Choroid plexus epithelial cell (primary cell): ENCODE measurements at places on chromosomes 1 and 21.
A peak's percentile ranks its signal among the peaks of the same experiment; 100 is the strongest.

DNA sequence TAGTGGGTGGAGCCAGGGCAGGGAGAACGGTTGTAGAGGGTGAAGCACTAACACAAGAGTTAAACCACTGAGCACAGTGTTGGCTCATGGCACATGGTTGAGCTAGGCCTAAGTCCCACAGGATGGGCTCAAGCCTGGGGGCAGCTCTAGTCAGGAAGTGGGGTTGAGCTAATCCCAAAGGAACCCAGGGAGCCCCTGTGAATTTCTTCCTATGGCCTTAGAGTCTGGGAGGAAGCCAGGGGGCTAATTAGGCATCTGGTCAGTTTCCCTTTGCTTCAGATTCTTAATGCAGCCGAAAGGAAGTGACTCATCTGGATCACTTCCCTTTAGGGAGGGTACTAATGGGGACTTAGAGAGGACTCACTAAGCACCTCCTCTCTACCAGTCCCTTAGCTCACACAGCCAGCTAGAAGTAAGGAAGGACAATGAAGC lies 10.1 kb downstream of the CFAP45 start:
- peak; percentile 85 for DNase-seq

DNA sequence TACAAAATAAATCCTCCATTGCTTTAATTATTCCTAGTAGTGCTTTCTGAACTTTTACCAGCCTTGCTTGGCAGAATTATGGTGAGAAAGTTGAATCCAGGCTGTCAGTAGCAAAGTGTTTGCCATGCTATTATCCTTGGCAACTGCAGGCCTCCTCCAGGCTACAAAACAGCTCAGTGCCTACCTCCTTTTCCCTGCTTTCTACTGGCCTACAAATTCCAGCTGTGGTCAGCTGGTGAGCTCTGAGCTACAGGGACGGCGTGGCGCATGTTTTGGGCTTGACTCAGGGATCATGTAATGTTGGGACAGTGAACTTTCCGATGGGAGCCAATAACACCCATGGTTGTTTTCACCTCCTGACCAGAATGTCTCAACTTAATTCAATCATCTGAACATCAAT lies 456.1 kb upstream of the ADAMTS5 start:
- DNase-seq = peak; percentile 95

DNA sequence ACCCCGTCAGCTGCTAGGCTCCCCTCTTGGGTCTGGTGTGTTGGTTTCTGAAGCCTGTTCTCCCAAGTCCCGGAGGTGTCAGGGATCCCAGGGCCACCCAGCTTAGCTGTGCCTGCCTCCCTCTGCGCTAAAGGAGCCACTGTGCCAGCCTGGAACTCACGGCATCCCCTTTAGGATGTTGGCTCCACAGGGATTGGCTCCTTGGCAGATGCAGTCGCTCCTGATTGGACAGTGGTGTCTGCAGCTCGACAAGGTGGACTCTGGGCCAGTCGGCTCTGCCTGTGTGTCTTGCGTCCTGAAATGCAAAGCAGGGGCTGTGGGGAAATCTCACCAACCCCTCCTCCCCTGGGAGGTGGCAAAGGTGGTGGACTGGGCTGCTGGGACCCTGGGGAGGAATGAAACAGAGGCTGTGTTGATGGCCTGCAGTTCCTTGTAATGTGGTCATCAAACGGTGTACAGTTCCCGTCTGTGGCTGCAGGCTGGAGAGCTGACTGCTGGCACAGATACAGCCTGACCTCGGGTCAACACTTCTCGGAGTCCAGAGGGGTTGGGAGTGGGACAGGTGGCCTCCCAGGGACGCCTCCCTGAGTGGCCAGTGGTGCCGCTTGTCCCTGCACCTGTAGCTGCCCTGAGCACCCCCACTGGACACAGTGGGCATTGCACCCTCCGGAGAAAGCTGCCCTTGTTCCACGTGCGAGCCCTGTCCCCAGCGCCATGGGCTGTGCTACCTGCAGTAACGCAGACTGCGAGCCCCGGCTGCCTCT lies 11.5 kb upstream of the KCNAB2 start:
- DNase-seq = peak; percentile 47

DNA sequence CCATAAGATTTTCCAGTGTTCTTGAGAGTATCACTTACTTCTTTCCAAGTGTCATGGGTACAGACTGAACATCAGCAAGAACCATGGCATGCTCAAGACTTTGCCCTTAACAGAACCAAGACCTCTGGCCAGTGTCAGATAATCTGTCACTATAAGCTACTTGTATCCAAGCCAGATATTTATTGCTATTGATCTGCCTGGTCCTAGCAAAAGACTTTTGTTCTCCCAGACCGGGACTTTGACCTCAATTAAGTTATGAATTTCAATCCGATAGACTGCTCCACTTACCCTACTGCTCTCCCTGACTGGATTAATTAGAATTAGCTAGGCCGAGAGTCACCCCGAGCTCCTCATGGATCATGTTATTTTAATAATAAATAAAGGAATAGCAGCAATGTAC lies 129.6 kb downstream of the ACBD6 start:
- DNase-seq = no peak

DNA sequence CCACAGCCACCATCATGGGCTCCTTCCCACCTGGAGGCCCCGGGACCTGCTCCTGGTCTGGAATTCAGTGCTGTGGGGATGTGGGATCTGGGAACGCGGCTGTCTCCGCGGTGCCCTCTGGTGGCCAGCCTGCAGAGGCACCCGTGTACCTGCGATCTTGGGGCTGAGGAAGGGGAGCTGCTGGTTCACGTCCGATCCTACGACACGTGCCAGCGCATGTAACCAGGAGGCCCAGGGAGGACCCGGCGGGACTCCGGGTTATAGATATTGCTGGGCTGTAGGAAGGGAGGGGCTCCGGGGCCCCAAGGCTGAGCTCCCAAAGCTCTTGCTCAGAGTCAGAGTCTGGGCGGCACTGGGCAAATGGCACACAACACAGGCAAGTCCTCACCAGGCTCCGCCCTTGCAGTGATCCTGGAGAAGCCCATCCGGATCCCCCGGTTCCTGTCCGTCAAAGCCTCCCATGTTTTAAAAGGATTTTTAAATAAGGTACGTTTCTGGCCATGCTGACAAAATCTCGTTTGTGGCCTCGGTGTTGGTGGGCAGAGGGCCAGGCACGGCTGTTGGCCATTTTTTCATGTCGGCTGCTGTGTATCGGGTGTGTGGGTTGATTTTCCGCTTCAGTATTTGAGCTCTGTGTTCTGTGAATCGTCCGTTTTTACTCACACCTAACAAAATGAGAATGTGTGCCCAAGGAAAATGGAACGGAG lies 20.1 kb downstream of the FAAP20 start:
- peak; percentile 63 for DNase-seq

DNA sequence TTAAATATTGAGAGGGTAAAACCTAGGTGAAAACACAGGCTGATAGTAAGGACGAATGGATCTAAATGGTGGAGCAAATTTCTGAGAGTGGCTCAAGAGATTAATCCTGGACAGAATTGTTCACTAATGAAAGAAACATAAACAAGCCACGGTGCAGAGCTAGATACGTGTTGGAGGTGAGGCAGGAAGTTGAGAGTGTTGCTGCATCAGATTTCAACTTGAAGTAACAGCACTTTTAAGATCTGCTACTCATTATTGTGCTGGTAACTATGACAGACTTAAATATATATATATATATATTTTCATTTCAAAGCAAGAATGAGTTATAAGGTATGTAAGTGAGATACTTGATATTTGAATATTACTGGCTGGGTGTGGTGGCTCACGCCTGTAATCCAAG lies 64.9 kb downstream of the PTGS2 start:
- DNase-seq = peak; percentile 15

- DNase-seq = no peak
Measured at GRCh38 chr1:11704194-11704529, 12.7 kb downstream of the DRAXIN start.

DNA sequence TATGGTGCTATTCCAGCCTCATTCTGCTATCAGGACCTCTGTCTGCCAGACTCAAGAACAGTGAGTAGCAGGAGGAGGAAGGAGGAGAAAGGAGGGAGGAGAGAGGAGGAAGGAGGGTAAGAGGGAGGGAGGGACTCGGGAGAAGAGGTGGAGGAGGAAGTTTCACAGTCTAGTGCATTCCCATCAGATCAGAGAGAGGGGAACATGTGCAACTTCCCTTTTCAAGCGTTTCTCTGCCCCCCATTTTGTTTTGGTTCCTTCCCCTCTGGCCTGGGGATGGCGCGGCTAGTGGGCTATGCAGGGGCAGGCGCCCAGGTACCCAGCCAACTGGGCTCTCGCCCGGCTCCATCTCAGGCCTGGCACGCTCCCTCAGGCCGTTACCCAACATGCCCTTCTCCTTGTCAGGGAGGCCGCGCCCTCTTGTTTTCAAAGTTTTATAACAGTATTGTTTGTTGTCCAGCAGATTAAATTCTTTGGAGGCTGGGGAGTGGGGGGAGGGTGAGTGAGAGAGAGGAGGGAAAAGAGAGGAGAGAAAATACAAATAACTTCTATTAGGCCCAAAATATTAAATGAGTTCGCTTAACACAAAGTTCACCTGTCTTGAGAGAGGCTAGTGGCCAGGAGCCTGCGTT lies 56.0 kb downstream of the CD46 start:
- DNase-seq = no peak

- no peak for DNase-seq
Measured at GRCh38 chr1:182611787-182612186, 7.6 kb upstream of the RGS16 start.

DNA sequence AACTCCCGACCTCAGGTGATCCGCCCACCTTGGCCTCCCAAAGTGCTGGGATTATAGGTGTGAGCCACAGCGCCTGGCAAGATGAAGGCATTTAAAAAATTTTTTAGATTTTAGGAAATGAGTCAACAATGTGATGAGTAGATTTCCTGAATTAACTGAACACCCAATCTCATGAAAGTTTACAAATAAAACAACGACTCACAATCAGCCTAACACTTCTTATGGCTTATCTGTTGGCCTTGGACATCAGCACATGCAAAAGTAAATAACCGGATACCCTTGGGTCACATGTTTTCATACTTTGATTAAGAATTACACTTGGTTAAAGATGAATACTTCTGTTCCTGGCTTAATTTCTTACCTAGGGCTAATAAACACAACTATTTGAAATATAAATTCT lies 3.0 kb downstream of the GNG12 start:
- DNase-seq = peak; percentile 24

- DNase-seq = peak; percentile 62
Measured at GRCh38 chr21:31744182-31744800, 12.4 kb upstream of the SCAF4 start.

GRCh38 chr21:35754583-35754982 lies 305.7 kb downstream of the SETD4 start:
- DNase-seq = no peak

DNA sequence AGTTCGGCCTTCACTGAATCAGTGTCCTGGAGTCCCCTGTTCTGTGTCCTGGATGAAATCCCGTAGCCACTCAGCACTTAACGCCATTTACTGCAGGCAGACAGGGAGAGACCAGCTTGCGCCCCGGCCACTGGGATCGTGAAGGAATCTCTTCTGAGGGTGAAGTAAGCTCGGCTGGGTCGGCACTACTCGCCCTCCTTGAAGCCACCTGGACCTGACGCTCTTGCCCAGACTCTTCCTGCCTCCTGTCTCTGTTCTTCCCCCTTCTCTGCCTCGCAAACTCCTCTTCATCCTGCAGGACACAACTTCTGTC lies 99.9 kb upstream of the ZBTB40 start:
- DNase-seq = no peak

- no peak for DNase-seq
Measured at GRCh38 chr1:52913537-52913936, 8.0 kb downstream of the ECHDC2 start.

GRCh38 chr1:246319083-246319714 lies 187.9 kb downstream of the SMYD3 start:
- no peak for DNase-seq

DNA sequence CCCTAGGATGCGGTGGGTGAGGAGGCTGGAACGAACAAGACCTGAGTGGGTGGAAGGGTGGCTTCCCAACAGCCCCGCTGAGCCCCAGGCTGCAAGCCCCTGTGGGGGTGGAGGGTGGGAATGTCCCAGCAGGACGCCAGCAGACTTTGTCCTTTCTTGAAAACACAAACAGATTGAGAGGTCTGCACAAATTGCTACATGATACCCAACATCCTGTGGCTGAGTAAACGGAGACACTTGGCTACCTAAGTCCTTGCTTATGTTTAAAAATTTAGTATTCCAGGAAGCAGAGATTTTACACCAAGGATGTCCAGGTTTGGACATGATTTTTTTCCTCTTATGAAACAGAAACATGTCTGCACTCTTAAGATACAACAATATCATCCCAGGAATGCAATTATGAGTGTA lies 11.8 kb upstream of the F3 start:
- peak; percentile 86 for DNase-seq

DNA sequence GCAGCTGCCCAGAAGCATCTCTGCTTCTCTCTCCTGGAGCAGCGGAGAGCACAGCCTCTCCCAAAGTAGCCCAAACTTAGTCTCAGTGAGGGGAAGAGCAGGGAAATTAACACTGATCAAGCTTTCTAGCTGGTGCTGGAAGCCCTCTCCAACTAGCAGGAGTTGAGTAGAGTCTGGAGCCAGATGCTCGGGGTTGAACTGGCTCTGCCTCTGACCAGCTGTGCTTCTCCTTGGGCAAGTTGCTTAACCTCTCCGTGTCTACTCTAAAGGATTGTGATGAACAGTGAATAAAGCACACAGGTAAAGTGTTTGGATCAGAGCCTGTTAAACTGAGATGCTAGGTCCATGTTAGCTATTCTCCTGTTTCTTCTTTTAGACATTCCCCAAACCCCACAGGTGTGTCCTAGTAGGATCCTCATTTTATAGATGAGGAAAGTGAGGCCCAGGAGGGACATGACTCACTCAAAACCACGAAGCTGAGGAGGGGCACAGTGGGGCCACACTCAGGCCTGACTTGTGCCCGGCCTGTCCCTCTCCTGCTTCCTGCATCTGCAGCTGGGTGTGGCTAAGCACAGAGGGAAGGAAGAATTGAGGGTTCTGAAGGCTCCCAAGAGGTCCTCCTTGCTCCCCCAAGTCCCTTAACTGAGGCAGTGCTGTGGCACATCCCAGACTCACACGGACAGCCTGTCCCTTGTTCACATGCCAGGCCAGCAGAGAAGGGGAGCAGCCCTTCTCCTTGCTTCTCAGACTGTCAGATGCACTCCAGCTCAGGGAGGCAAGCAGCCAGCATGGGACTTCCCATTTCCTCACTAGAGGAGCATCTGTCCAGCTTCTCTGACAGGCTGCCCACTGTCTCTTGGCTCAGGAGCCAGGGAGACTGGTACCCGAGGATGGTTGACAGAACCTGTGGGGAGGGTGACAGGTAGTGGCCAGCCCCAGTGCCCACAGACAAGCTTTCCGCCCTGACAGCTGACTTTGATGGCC lies 152.0 kb upstream of the IGSF21 start:
- no peak for DNase-seq
